ENCODE measurements at places on chromosomes 5 and 9. TPM values are rescaled to one million over a fixed set of nuclear protein-coding genes. Genes with fewer than 3 reads are reported as not detected.

The PCDHGB1 gene
- not detected for total RNA-seq

The C9orf50 gene
- total RNA-seq, result not detected

The PCDHA12 gene
- total RNA-seq, result not detected

The IL9 gene
- total RNA-seq, result 198 TPM

The RPL7A gene
- 3,630 TPM for total RNA-seq

The TAF11L13 gene
- not detected for total RNA-seq

The CCL21 gene
- total RNA-seq, result not detected

The CTNNA1 gene
- 40.3 TPM for total RNA-seq

The DRD1 gene
- total RNA-seq, result not detected

The BRINP1 gene
- not detected for total RNA-seq

The SPINK13 gene
- not detected for total RNA-seq

The ALAD gene
- 18.4 TPM for total RNA-seq

The LRRC70 gene
- total RNA-seq, result 0.38 TPM

The RNF180 gene
- total RNA-seq, result not detected

The NR2F1 gene
- 0.10 TPM for total RNA-seq

The PROB1 gene
- total RNA-seq, result 2.2 TPM

The SVEP1 gene
- 0.05 TPM for total RNA-seq

All from activated T-cell treated with anti-CD3 and anti-CD28 coated beads, Interleukin-2, amount 50 U/mL, for 4 hours (primary cell).